ENCODE measurements at places on chromosomes 16 and 17. TPM values are rescaled to one million over a fixed set of nuclear protein-coding genes. Genes with fewer than 3 reads are reported as not detected.

DNA sequence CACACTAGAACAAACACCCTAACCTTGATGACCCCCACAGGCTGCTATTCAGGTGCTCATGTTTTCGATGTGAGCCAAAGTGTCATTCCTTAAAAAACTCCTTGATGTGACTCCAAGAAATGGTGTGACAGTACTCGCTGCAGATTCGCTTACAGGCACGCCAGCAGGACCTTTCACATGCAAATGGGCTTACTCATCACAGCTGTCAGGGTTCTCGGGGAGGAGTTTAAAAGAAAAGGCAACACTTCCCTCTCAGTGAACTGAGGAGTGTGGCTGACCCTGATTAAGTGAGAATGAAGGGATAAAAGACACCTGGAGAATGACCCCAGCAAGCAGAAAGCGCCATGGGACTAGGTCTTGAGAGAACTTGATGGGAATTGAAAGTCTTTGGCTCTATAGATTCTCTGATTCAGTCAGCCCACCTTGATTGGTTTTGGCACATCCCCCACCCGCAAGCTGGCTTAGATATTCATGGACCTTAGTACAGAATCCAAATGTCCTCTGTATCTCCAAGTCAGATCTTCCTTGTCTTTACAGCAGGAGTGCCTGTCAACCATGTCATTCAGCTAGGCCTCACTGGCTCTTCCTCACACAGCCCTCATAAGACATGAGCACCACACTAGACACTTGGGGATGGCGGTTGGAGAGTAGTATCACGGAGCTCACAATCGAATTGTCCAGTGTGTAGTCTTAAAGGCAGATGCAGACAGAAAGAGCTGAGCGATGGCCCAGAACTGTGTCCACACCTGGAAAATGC is 82.6 kb downstream of the HIC1 start:
- DNase-seq: no peak

- DNase-seq: no peak
Measured at GRCh38 chr17:77462090-77462489, 321.3 kb downstream of the SEC14L1 start.

DNA sequence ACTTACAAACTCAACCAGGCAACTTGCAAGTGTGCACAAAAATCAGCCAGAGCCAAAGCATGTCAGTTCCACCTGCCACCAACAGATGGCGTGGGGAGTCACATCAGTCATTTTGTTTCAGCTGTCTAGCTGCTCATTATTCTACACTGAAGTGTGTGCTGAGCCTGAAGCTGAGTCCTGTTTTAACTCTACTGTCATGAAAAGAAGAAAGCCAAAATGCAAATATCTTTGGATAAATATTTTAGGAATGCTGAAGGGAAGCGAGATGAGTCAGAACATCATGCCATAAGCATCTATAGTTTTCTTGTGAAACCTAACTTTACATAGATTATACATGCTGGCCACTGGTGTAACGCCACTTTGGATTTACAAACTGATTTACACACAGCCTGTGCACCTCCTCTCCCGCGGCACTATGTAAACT is 172.6 kb downstream of the CDK5R1 start:
- DNase-seq: peak; percentile 44

DNA sequence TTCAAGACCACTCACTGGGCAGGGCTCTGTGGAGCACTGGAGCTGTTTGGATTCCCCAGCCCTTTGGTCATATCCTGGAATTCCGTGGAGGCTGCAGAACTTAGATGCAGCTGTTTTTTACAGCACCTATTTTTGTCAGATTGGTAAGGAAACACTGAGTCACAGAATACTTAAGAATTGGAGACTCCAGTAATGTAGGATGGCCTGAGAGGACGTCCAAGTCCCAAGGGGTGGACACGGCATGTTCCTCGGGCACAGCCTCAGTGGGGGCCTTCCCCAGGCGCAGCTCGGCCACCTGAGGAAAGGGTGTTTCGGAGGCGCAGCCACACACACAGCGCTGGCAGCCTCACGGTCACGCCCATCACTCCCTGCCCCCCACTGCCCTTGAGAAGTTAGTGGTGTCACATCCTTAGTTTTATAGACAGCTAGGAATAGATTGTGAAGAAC is 14.8 kb downstream of the PLD6 start:
- DNase-seq: no peak

- DNase-seq: peak; percentile 68
Measured at GRCh38 chr16:1182950-1183907, 30.3 kb downstream of the CACNA1H start.

DNA sequence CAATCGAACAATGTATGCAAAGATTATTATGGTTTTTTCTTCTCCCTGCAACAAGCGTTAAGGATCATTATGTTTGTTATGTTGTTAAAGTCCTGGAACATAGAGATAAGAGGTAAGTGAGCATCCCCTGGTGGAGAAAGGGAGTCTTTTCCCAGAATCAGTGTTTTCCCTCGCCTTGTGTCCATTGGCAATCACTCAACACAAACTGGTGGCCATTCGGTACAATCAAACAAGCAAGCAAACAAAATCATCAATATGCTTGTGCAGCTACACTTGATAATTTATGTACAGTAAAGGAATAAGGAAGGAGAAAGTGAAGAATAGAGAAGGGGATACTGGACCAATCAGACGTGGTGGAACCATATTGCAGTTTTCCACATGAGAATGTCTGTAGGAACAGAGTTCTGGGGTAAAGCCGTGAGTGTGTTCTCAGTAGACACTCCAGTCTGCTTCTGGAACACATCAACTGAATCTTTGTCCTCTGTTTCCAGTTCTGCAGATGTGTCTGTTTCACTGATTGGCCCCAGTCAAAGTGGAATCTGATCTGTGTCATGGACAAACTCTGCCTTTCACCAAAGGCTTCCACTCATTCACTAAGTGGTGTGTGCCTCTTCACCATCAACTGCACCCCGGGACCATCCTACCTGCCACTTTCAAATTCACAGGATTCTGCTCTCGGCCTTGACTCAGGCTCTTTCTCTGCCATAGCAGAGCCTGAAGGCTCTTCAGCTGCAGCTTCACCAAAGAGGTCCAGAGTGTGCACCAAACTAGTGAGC is 169.5 kb downstream of the AHSP start:
- peak; percentile 41 for DNase-seq

DNA sequence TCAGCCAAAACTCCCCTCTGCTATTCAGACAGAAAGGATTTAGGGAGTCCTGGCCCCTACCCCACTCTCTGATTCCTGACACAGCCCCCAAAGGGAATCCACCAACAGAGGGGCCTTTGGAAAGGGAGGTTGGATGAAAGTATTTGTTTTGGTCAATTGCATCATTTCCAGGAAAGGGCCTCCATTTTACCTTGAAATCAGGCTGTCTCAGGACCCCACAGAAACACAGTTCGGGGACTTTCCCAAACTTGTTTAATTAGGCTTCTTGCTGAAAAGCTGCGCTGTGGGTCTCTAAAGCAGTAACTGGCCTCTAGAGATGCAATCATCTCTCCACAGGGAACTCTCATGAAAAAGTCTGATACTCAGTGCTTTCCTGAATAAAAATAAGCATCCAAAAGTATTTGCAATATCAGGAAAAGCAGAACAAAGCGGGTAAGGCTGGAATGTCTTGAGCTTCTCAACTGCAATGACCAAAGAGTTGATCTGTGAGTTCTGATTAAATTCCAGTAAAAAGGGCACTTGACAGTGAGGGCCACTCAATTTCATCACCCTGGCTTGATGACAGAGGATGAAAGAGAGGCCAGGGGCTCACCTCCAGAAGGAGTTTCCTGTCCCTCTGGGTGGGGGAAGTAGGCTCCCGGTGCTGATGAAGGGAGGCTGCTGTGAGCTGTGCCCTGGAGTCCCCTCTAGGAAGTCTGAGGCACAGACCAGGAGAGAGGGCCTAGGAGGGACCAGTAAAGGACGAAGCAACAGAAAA is 36.3 kb downstream of the LYRM9 start:
- DNase-seq: no peak

Gene SRL
- under 0.01 TPM for total RNA-seq

- no peak for DNase-seq
Measured at GRCh38 chr16:69406780-69407331, 17.6 kb upstream of the CYB5B start.

Gene SLC35G6
- total RNA-seq: not detected

Gene DPEP2
- total RNA-seq: 0.82 TPM

GRCh38 chr16:56262148-56262547 is 70.9 kb downstream of the GNAO1 start:
- no peak for DNase-seq

DNA sequence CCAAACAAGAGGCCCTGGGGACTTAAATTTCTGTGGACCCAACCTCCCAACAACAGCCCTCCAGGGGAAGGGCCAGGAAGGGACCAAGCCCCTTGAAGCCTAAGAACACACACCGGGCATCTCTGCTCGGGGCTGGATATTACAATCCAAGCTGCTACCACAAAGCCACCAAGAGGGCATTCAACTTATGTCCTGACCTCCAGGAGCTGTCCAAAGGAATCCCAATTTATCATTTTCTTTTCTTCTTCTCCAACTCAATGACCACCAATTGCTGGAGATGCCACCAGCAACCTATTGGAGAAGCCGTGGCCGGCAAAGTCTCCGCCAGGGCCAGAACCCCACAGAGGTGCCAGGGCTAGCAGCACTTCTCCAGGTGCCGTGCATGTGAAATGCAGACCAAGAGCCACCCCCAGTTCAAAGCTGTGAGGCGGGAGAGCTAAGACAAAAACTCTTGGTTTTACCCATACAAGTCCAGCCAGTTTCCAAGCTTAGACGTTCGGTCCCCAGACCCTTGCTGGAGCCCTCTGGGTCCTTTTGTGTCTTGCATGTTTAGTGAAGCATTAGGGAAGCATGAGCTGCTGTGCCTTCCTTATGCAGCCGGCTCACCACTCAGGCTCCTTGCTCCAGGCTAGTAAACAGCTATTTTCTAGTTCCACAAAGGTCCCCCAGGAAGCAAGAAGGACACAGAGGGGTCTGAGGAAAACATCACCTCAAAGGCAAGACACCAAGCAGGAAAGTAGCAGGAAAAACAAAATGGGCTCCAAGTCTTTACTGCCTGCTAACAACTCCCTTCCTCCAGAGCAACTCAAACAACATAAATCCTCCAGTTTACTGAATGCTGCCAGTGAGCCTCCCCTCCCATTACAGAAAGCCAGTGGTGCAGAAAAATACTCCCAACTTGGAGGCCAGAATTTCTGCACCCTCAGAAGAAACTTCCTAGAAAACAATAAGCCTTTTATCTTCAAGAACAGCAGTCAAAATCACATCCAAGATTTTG is 3.2 kb downstream of the PITPNA start:
- no peak for DNase-seq

GRCh38 chr16:86496929-86497461 is 13.3 kb upstream of the FOXF1 start:
- peak; percentile 48 for DNase-seq

DNA sequence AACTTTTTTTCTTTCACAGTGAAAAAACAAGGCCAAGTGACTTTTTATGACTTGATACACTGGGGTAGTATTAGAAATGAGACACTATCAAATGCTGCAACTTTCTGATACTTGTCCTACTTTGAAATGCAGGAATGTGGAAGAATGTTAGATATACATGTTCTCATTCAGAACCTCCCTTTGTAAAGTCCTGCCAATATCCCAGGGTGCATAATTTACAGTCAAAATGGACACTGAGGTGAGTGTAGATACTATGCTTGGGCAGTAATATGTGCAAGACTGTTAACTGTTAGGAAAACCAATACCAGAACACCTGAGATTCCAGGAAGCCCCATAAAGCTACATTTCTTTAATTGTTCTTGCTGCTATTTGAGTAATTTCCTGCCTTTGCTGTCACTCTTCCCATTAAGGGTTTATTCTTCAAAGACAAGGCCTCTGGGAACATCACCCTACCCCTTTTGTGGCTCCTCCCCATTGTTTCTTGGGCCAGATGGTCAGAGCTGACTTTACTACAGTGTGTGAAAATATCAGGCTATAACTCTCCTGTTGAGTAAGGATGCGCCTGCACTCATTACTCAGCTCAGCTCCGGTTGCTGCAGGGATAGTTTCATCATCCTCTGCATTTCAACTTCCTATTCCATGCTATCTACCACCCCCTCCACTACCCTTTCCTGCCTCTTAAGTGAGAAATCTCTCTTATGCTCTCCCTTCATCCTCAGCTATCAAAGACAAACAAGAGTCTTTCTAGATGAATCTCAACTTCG is 48.7 kb downstream of the TMEM100 start:
- DNase-seq: no peak

DNA sequence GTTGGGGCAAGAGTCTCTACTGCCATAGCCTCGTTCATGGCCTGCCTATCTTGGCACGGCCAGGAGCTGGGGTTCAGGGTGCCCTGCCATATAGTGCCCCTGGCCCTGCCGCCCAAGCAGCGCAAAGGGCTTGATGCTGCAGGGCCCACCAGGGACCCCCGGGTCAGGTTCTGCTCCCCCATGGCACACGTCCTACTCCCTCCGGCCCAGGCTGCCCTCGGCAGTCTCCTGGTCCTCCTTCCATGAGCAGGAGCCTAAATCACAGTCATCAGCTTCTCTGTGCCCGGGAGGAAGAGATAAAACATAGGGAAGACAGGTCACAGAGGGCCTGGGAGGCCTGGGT is 55.9 kb upstream of the MTSS2 start:
- no peak for DNase-seq

DNA sequence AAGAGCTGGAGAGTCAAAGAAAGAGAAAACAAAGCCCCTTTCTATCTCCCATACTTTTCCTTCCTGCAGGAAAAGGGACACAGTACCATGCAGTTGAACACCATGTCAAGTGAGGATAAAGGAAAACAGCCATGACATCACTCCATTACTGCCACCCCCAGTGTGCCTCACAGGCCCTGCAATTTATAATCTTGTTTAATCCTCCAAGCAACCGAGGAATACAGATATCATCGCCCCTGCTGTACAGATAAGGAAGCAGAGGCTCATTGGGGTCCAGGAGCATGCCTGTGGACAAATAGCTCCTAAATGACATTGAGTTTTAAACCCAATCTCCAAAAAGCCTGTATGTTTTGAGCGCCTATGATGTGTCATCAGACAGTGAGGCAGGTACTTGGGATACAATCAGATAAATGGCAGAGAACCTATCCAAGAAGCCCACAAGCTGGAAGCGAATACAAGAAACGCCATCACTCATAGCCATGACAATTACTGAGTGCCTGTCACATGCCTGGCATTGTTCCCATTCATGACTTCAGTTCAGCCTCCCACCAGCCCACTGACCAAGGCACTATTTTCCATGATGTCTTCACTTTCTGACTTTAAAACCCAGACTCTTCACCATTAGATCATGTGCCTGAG is 45.5 kb downstream of the CPPED1 start:
- no peak for DNase-seq

GRCh38 chr17:15398291-15398690 is 56.9 kb upstream of the TEKT3 start:
- DNase-seq: no peak

Gene QPRT
- 2.9 TPM for total RNA-seq

Measured in frontal cortex (tissue), 4 donors.